Stimulated activated CD8-positive, alpha-beta memory T cell treated with anti-CD3 and anti-CD28 coated beads, Interleukin-4, amount 100 ng/mL, for 4 hours (primary cell): ENCODE measurements at places on chromosomes 3 and 15.

GRCh38 chr15:97791824-97792792 is 168.4 kb upstream of the ARRDC4 start:
- DNase-seq, result no peak

GRCh38 chr3:79506751-79507150 is 261.0 kb downstream of the ROBO1 start:
- no peak for DNase-seq

GRCh38 chr3:28980131-28980530 is 300.7 kb upstream of the RBMS3 start:
- DNase-seq, result no peak

- DNase-seq, result no peak
Measured at GRCh38 chr3:136856665-136857064, 5.3 kb upstream of the NCK1 start.

DNA sequence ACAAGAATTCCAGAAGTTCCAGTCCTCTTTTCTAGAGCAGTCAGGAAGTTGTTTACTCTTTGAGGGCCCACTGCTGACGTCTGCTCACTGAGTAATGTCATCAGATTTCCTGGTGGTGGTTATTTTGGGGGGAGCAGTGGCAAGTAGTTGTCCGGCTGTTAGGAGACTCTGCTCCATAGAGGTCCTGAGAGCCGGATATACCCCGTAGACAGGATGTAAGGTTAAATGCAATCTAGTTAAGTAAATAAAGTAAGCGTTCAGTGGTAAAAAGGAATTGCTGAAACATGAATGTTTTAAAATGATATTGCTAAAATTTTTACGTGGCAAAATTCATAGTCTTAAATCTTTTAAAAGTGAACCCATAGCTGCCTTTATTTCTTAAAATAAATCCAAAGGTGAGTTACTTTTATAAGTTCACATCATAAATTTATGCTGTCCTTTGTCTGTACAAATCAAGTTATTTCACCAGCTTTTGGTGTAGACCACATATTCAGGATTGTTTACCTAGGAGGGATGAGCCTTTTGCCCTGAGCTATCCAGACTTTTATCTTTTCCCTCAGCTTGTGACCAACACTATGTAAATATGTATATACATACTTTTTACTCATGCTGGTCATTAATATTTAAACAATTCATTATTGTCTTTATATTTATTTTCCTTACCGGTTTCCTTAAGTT is 65.8 kb downstream of the PDE8A start:
- DNase-seq, result no peak

DNA sequence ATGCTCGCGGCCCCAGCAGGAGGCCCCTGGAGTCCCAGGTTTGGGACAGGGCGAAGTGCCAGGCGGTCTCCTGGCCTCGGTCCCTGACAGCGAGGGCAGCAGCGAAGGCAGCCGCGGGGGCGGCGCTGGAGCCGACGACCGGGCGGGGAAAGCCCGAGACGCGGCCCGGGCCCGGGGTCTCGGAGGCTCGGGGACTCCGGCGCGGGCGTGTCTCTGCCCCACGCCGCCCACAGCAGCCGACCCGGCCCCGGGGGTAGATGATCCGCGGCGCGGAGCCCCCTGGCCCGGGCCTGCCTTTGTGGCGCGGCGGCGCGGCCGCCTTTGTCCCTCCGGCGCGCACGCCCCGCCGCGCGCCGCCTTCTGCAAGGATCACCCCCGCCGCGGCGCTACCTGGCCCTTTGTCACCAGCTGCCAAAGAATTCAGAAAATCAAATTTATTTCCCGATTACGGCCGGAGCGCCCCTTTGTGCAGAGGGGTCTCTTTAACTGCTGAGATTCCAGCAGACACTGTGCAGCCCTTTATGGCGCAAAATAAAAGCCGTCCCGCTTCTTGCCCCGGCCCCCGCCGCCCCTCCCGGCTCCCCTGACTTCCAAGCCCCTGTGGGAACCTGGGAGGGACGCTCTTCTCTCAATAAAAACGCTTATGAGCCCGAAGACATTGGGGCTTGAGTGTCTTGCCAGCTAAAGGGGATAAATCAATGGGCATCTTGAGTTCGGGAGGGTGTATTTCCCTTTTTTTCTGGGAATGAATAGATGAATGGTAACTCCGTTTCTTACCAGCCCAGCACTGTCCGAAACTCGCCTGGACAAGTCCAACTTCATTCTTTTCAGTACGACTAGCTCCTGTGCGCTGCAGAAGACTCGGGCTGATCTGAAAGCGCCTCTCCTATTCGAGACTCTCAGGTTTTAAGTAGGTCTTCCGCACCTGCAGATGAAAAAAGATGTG is 68.4 kb downstream of the HES1 start:
- no peak for DNase-seq

DNA sequence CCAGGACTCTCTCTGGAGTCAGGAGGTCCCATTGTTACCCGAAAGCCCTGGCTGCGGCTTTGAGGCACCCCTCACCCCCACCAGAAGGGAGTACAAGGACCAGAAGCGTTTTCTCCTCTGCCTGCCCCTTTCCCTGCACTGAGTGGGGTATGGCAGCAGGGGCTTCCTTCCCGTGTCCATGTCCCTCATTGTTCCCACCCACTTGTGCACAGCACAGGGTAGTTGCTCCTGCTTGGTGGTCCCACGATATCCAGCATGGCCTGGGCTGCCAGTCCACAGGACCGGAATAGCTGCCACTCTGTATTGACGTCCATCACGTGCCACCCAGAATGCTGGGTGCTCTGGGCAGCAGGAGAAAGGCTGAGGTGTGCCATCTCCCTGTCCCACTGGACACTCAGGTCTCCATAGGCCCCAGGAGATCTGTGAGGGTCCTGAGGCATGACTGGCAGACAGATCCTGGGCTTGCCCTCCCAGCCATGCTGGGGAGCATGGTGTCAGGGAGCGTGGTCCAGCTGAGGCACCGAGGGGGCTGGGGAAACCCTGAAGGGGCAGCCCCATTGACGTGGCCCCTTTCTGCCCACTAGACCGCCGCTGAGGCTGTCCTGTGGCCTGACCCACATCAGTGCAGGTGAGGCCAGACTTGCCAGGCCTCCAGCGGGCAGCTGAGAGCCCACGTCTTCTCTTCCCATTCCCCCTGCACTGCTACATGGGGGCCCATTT is 45.3 kb upstream of the SEC22A start:
- DNase-seq, result no peak

GRCh38 chr15:94792196-94792595 is 560.8 kb downstream of the MCTP2 start:
- DNase-seq, result no peak

- no peak for DNase-seq
Measured at GRCh38 chr3:146560678-146561077, 16.3 kb upstream of the PLSCR1 start.

DNA sequence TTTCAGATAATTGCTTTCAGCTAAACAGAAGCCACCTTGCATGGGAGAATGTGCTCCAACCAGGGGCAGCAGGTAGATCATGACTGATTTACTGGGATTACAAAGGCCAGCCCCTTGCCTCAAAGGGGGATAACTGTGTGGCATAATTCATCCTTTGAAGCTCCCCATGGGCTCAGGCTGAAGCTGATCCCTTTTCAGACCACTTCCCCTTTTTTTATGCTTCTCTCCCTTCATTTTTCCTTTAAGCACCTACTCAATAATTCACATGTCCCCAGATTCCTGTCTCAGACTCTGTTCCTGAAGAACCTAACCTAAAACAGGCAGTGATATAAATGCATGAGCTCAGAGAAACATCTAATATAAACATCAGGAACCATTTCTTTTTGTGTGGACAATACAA is 8.2 kb upstream of the MYRIP start:
- no peak for DNase-seq

GRCh38 chr3:188776447-188776846 is 395.3 kb upstream of the TPRG1 start:
- no peak for DNase-seq

DNA sequence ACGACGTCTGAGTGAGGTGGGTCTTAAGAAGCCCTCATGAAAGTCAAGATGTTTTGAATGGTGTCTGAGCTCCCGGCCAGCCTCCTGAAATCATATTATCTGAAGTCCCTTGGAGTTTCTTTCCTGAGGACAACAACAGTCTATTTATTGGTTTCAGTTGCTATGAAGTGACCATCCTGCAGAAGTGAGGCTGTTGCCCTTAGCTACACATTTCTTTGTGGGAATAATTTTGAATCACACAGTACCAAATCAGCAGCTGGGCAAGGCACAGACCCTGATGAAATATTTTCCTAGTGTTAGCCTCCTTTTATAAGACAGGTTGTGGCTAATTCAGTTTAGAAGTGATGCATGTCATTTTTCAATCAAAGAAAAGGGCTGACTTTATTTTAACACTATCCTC is 220.7 kb upstream of the AZI2 start:
- no peak for DNase-seq
